ENCODE measurements at places on chromosomes 1 and 21.

GRCh38 chr1:100476735-100477290, 61.1 kb upstream of the GPR88 start:
- no peak for DNase-seq

DNA sequence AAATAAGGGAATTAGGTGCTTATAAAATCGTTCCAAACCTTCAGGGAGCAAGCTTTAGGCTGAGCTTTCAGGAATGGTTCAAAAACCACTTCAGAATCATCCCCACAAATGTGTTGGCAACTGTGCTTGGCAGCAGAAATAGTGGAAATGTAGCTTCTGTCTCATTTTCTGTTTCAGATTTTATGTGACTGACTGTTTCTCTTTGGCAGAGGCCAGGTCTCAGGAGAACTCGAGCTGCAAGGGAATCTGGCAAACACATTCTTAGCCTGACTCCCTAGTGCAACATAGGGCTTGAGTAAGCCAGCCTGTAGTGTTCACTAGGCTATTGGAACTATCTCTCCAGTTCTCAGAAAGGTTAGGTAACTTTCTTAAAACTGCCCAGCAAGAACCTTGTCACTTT, 128.6 kb downstream of the PLA2G4A start:
- no peak for DNase-seq

DNA sequence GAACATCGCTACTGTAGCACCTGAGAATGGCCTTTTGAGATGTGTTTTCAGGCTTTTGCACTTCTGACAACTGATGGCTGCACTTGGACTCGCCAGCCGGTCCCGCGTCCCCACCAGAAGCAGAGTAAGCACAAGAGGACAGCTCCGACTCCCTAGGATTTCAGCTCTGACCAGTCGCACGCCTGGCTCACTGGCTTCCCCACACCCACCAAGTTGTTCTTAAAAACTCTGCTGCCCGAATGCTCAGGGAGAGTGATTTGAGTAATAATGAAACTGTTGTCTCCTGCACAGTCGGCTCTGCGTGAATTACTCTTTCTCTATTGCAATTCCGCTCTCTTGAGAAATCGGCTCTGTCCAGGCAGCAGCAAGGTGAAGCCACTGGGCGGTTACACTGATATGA, 40.2 kb upstream of the NLRP3 start:
- DNase-seq, result no peak

DNA sequence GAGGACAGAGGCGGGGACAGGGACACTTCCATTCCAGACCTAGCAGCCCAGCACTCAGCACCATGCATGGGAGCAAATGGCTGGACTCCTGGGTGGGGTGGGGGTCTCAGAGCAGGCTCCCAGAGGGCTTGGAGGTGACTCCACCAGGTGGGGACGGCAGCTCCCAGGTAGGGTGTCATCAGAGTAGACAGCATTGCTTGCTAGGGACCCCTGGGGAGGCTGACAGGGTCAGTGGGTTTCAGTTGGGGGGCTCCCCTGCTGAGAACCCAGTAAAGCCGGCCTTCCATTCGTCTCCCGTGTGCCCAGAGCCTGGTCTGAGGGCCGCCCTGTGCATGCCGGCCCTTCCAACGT, 4.8 kb upstream of the GJC2 start:
- no peak for DNase-seq

DNA sequence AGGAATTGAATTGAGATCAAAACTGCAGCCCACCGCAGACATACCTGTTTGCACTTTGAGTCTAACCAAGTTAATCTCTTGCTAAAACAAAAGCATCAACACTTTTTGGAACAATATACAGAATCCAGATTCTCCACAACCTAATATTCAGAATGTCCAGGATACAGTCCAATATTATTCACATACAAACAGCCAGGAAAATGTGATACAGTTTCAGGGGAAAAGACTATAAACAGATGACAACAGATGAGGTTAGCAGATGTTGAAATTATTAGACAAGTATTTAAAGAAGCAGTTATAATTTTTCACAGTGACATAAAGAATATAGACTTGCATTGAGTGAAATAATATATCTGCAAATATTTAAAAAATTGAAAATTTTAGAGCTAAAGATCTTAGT, 678.1 kb upstream of the CXADR start:
- no peak for DNase-seq

Data from stimulated activated CD4-positive, alpha-beta T cell treated with anti-CD3 and anti-CD28 coated beads, Interleukin-1b, Interleukin-23, amount 100 ng/mL, for 1 hour (primary cell).